Cerebellum (tissue), 4 donors: ENCODE measurements at places on chromosomes 11 and 22. TPM values are rescaled to one million over a fixed set of nuclear protein-coding genes. Genes with fewer than 3 reads are reported as not detected.

GRCh38 chr11:62923601-62924411 lies 2.6 kb upstream of the CHRM1 start:
- no peak for DNase-seq

DNA sequence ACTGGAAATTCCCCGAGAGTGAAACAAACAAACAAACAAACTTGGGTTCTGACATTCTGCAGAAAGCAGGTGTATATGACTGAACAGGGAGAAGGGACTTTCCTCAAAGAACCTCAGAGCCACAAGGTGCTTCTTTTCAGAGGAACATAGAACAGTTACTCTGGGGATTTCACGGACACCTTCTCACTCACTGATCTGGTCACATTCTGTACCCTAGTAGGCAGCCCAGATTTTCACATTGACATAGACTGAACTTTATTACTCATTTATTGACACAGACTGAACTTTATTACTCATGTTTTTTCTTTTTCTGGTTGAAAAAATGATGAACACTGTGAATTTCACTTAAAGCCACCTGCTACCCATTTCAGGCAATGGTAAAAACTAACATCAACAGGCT lies 263.0 kb downstream of the OPCML start:
- DNase-seq, result no peak

CARD10 gene
- 3.4 TPM for total RNA-seq

- DNase-seq, result no peak
Measured at GRCh38 chr22:49916831-49917230, 1.4 kb downstream of the ALG12 start.

- DNase-seq, result no peak
Measured at GRCh38 chr11:56852131-56852530, 103.6 kb upstream of the OR9G4 start.

DDTL gene
- 3.8 TPM for total RNA-seq

- DNase-seq, result no peak
Measured at GRCh38 chr11:47413351-47413750, 5.0 kb downstream of the SLC39A13 start.

GRCh38 chr11:96272529-96273222 lies 70.3 kb downstream of the MAML2 start:
- no peak for DNase-seq

DNA sequence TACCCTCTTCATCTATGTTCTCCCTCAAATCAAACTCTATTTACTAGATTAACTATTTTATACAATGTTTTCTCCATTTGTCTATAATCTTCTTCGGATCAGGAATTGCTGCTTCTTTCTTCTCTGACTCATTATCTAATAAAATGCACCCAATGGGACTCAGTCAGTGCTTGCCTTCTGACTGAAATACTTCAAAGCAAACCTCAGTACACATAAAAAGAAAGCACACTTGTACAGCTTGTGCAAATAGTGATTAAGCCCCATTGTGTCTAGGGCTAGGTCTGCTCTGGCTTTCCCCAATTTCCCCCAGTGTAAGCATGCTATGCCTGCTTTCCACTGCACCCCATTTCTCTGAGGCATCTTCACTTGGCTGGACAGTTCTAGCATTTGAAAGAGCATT lies 118.6 kb upstream of the C11orf87 start:
- DNase-seq, result no peak

GRCh38 chr11:120062561-120062930 lies 75.4 kb downstream of the TRIM29 start:
- DNase-seq, result no peak

GRCh38 chr11:114073007-114073827 lies 13.7 kb downstream of the ZBTB16 start:
- no peak for DNase-seq

- DNase-seq, result no peak
Measured at GRCh38 chr22:27857443-27857842, 55.9 kb upstream of the MN1 start.

GRCh38 chr11:104694259-104695064 lies 203.8 kb downstream of the CASP12 start:
- DNase-seq, result no peak

GRCh38 chr11:118304568-118305248 lies at the start of gene CD3E:
Gene CD3E (plus strand): TSS chr11:118304730. CDS start chr11:118304953, 223 bp downstream.
- DNase-seq, result no peak

GRCh38 chr22:37091994-37092393 lies 17.5 kb downstream of the TMPRSS6 start:
- DNase-seq, result no peak

- DNase-seq, result no peak
Measured at GRCh38 chr11:34331736-34332135, 26.1 kb downstream of the ABTB2 start.

GRCh38 chr11:48002561-48002960 lies 22.2 kb downstream of the PTPRJ start:
- no peak for DNase-seq

GRCh38 chr11:61996933-61997332 lies 29.5 kb upstream of the FTH1 start:
- no peak for DNase-seq
